Bronchial smooth muscle cell (primary cell): ENCODE measurements at places on chromosomes 2 and 18. TPM values are rescaled to one million over a fixed set of nuclear protein-coding genes. Genes with fewer than 3 reads are reported as not detected.

FBXO15 gene
- total RNA-seq: 0.79 and 2.1 TPM in 2 replicates

CRYGD gene
- not detected in 2 replicates for total RNA-seq

METTL21A gene
- total RNA-seq: 4.1 and 5.7 TPM in 2 replicates

CD226 gene
- total RNA-seq: 0.16 and 0.34 TPM in 2 replicates

GALR1 gene
- total RNA-seq: not detected in 2 replicates

MAPK4 gene
- under 0.01 TPM in 1 of 2 replicates, not detected in the other for total RNA-seq

ABCB11 gene
- total RNA-seq: under 0.01 and 0.26 TPM in 2 replicates

SLC8A1 gene
- 35.1 and 82.7 TPM in 2 replicates for total RNA-seq

GLB1L gene
- 11.6 and 18.6 TPM in 2 replicates for total RNA-seq

TRIM54 gene
- 0.09 TPM in 1 of 2 replicates, not detected in the other for total RNA-seq

PAX8 gene
- total RNA-seq: 0.43 and 0.79 TPM in 2 replicates

PLB1 gene
- 2.5 and 3.9 TPM in 2 replicates for total RNA-seq

STON1 gene
- 6.7 and 12.8 TPM in 2 replicates for total RNA-seq

IL1R1 gene
- total RNA-seq: 59.3 and 108 TPM in 2 replicates

ELOA2 gene
- under 0.01 TPM in 1 of 2 replicates, not detected in the other for total RNA-seq

GYPC gene
- 93.3 and 148 TPM in 2 replicates for total RNA-seq

DSG2 gene
- total RNA-seq: 0.17 and 2.2 TPM in 2 replicates

IMPACT gene
- total RNA-seq: 26.6 and 27.0 TPM in 2 replicates

TMEM17 gene
- 1.9 and 2.5 TPM in 2 replicates for total RNA-seq

TUBA3E gene
- total RNA-seq: not detected in 2 replicates

OTOS gene
- not detected in 2 replicates for total RNA-seq

DYSF gene
- 0.09 TPM in 1 of 2 replicates, not detected in the other for total RNA-seq

CEBPZ gene
- 41.5 and 54.3 TPM in 2 replicates for total RNA-seq

MOCOS gene
- 2.2 and 4.3 TPM in 2 replicates for total RNA-seq

COL4A4 gene
- total RNA-seq: 0.16 and 0.17 TPM in 2 replicates

UPP2 gene
- total RNA-seq: 0.09 TPM in 1 of 2 replicates, not detected in the other

CAPG gene
- 353 and 490 TPM in 2 replicates for total RNA-seq

ICA1L gene
- 2.2 and 2.6 TPM in 2 replicates for total RNA-seq
